ENCODE measurements at places on chromosomes 6 and 20.

DNA sequence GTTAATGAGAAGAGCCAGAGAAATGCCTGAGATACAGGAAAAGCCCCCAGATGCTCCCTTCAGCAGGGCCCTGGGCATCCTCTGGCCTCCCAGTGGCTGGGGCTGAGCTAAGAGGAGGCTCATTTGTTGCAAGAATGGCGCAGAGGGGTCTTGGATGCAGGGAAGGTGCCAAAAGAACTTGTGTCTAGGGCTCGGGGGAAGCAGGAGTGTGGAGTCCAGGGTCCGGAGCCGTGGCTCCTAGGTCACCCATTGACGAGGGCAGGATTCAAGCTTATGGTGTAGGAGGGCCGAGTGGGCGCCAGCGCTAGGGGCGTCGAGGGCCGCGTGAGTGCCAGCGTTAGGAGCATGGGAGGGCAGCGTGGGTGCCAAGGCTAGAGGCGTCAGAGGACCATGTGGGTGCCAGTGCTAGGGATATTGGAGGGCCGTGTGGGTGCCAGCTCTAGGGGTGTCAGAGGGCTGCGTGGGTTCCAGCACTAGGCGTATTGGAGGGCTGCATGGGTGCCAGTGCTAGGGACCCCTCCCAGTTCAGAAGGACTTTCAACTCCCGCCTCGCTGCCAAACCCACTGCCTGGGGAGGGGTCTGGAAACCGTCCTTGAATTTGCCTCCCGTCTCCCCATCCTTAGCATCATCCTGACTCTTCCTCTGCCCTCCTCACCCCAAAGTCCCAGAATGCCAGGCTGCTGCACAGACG, 250.5 kb upstream of the AFDN start:
- DNase-seq: no peak

GRCh38 chr6:45900808-45901752, 114.6 kb downstream of the CLIC5 start:
- no peak for DNase-seq

- no peak for DNase-seq
Measured at GRCh38 chr6:24522228-24523176, 27.7 kb downstream of the ALDH5A1 start.

DNA sequence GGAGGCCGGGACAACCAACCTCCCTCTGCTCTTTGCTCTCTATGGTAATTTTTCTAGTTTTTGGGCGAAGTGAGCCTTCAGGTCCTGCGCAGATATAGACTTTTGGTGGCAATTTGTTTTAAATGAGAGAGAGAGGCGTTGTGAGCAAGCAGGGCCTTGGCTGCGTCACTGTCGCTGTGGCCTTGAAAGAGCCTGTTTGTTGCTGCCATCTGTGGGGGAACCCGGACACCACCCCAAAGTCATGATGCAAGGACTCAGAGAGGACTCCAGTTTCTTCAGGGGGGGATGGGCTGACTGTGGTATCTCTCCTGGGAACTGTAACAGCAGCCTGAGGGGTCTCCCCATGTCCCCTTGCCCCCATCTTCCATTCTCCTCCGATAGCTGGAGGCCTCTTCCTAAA, 462.7 kb upstream of the SULF2 start:
- no peak for DNase-seq

- DNase-seq: no peak
Measured at GRCh38 chr6:36822506-36823269, 16.6 kb downstream of the CPNE5 start.

GRCh38 chr6:142712231-142712630, 232.7 kb downstream of the HIVEP2 start:
- no peak for DNase-seq

Measured in hematopoietic multipotent progenitor cell treated with erythropoietin and hydrocortisone succinate and interleukin-3 and kit ligand, for 17 days (in vitro differentiated cells).